ENCODE measurements at places on chromosomes 6 and 20.

- no peak for DNase-seq
Observed at GRCh38 chr6:63742060-63742459, 106.5 kb downstream of the PHF3 start.

DNA sequence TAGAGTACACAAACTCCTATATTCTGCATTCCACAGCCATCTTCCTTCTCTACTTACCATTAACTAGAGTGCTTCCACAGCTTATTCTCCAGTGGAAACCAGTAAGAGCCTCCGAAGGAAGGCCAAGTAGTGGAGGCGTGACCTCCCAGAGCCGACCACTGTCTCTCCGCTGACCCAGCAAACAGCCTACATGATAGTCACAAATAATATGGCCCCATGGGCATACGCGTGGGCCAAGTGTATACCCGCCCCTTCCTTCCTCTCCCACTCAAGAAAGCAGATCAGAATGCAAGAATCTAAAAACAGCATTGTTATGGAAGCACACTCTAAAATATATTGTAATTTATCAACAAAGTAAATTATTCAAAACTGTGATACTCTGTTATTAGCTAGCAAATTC, 526.6 kb upstream of the JARID2 start:
- no peak for DNase-seq

DNA sequence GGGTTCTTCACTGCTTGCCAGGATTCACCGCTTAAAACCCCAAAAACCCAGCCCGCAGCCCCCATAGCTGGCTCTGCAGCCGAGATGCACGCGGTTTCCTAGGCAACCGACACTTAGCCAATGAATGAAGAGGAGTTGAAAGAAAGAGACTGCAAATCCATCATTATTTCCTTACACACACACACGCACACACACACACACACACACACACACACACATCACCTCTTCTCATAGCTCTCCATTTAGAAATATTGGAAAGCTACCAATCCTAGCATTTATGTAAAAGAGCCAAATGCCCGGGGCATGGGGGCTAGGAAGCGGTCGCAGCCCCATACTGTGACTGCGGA, 3.4 kb upstream of the TUBB2B start:
- DNase-seq = no peak

DNA sequence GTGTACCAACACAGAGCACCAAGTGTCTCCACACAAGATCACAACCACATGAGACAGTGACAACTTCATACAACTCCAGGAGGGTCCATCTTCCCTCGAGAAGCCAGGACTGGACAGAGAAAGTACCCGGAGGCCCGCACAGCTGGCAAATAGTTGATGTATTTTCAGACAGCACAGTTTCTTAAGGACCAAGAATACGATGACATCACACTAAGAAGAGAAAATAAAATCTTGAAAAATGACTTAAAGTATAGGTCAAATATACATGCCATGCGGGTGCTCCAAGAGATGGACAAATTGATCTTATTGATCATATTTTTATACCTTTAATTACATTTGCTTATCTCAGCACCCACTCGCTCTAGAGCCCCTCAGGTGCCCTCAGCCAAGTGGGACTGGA, 145.5 kb downstream of the RNASET2 start:
- DNase-seq = no peak

GRCh38 chr6:48765352-48765961, 654.5 kb upstream of the PTCHD4 start:
- DNase-seq = no peak

DNA sequence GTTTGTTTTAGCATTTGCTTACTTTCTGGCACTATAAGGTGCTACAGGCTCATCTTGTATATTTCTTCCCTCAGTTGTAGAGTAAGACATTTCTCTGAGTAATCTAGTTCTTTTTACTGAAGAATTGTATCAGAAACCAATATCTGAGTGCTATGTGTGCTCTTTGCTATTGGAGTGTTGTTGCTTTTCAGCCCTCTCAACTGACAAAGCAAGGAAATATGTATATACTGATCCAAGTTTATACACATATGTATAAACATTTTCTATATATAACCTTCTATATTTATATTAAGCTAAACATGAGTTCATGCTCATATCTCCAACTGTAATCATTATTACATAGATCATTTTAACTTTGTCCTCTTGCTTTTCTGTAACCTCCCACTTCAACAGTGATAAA, 405.7 kb downstream of the RFPL4B start:
- DNase-seq = no peak

DNA sequence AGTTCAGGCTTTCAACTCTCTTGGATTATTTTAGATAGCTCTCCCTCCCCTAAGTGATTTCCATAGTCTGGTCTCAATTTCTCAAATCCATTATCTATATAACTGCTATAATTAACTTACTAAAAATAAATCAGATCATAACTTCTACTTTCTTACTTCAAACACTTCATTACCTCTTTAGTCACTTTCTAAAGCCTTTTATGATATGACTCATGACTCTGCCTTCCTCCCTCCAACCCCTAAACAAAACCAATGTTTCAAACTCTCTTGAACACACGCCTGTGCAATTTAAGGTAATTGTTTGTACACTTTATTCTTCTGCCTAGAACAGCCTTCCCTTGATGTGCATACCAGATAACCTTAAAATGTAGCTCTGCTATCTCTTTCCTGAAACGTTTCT, 100.5 kb downstream of the LMBRD1 start:
- DNase-seq = no peak

DNA sequence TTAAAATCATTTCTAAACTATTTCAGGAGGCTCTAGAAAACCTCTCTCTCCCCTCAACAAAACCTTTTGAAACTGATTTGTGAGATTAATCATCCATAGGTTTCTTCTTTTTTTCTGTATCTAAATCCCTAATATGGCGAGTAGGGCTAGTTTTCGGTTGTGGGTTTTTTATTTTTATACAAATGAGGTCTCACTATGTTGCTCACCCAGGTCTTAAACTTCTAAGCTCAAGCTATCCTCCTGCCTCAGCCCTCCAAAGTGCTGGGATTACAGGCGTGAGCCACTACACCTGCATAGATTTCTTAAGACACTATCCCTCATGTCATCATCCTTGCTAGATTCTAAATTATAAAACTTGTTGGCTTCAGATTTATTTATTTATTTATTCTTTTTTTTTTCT, 43.9 kb downstream of the ORC3 start:
- no peak for DNase-seq

DNA sequence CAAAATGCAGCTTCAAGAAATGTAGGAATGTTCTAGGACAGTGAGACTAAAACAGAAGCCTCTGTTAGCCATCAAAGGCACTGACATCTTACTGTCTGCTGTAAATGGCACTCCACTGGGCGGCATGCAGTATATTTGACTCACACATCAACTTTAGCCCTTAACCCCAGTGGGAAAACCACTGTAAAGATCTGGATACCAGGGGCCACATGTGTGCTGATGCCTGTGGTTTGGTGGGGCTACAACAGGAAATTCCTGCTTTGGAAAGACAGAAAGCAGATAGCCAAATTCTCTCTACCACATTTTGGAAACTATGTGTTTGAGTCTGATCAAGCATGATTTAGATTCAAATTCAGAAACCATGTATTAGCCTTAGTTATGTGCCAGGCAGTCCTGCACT, 4.3 kb downstream of the PFDN4 start:
- DNase-seq = no peak

GRCh38 chr6:88702956-88703556, 260.4 kb downstream of the RNGTT start:
- no peak for DNase-seq

- DNase-seq = no peak
Observed at GRCh38 chr6:139982652-139983295, 608.3 kb upstream of the CITED2 start.

DNA sequence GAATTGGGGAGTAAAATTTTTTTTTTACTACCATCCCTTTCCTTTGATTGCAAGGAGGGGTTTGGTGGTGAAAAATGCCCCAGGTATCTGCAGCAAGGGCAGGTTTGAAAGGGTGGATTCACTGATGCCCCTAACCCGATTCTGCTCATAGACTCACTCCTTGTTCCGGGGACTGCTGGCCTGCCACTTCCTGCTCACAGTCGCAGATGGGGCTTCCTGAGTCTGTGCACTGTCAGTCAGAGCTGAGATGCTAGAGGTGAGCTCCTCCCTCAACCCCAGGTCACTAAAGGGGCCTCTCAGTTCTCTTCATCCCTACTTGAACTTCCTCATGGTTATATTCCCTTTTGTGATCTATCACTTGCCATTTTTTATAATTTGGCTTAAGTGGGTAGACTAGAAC, 357.9 kb downstream of the FARS2 start:
- DNase-seq = no peak

DNA sequence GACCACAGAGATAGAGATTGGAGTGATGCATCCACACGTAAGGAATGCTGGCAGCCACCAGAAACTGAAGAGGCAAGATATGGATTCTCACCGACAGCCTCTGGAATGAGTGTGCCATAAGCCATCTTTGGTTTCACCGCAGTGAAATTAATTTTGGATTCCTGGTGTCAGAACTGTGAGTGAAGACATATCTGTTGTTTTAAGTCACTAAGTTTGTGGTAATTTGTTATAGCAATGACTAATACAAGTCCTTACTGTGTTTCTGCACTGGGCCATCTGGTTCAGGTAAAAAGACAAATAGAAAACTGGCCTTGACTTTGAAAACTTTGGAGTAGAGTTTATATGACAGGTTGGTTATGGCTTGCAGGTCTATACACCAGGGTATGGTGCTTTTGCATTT, 261.9 kb downstream of the PHF3 start:
- no peak for DNase-seq

- DNase-seq = no peak
Observed at GRCh38 chr6:140744659-140745320, 1370.3 kb upstream of the CITED2 start.

- no peak for DNase-seq
Observed at GRCh38 chr20:16711661-16712258, 18.1 kb upstream of the SNRPB2 start.

DNA sequence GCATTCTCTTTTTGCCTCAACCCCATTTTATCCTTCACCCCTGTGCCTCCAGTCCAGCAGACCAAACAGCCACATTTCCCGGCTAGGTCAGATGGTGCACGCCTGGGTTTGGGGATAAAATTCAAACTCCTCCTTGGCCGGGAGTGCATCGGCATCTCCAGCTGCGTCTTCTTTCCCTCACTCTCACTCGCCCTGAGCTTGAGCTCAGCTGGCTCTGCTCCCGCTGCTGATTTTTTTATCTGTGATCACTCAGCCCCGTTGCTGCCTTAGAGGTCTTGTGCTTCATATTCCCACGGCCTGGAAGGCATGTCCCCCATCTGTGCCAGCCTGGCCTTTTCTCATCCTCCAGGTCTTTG, 6.8 kb upstream of the EZR start:
- no peak for DNase-seq

GRCh38 chr20:9353180-9353915, 161.0 kb upstream of the LAMP5 start:
- no peak for DNase-seq

DNA sequence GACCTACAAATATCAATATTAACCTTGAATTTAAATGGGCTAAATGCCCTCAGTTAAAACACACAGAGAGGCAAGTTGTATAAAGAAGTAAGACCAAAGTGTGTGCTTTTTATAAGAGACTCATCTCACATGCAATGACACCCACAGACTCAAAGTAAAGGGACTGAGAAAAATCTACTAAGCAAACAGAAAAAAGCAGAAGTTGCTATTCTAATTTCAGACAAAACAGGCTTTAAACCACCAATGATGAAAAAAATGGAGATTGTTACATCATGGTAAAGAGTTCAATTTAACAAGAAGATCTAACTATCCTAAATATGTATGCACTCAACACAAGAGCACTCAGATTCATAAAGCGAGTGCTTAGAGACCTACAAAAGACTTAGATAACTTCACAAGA, 741.9 kb upstream of the MARCKS start:
- no peak for DNase-seq

- no peak for DNase-seq
Observed at GRCh38 chr20:6744805-6745204, 22.7 kb upstream of the BMP2 start.

- DNase-seq = no peak
Observed at GRCh38 chr6:106082735-106083398, 3.3 kb upstream of the PRDM1 start.

- DNase-seq = no peak
Observed at GRCh38 chr6:152461556-152461955, 175.6 kb downstream of the SYNE1 start.

DNA sequence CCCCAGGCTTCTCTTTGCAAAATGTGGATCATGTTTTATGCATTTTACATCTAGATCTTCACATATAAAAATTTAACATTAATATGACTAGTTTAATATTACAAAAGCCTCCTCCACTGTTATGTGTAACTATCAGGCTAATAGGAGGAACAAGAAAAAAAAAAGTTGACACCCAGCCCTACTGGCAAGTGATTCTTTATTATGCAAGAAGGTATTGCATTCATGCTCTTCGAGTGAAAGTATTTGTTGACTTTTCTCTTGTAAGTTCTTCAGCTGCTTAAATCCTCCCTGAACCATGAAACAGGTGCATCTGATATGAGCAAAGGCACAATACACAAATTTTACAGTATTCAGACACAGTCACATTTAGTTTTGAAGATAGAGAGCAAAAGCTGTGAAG, 716 bp upstream of the HLA-DQB2 start:
- DNase-seq = no peak

- no peak for DNase-seq
Observed at GRCh38 chr20:18202966-18203365, 65.3 kb downstream of the KAT14 start.
